ENCODE measurements at places on chromosomes 11 and 22. TPM values are rescaled to one million over a fixed set of nuclear protein-coding genes. Genes with fewer than 3 reads are reported as not detected.

GRCh38 chr11:107591378-107592230 lies 657 bp downstream of the ELMOD1 start:
- H3K36me3 ChIP-seq = no peaks in the 10 kb centered on the region
- H3K4me1 ChIP-seq = peaks cover 21% of the 10 kb centered on the region
- H3K27ac ChIP-seq = no peak overlapping the region
- peak overlapping the region; percentile 79 for H3K4me3 ChIP-seq
- DNase-seq = peak; percentile 63

MUC15 gene
- 2.6 TPM for total RNA-seq

GRCh38 chr11:107587306-107587979 lies 3.5 kb upstream of the ELMOD1 start:
- no peaks in the 10 kb centered on the region for H3K36me3 ChIP-seq
- no peak for DNase-seq
- peaks cover 74% of the 10 kb centered on the region for H3K27me3 ChIP-seq

GRCh38 chr11:5280582-5281102 lies 10.9 kb upstream of the HBE1 start:
- no peak overlapping the region for H3K27ac ChIP-seq
- H3K27me3 ChIP-seq = no peaks in the 10 kb centered on the region
- H3K4me1 ChIP-seq = peaks cover 2% of the 10 kb centered on the region
- no peak overlapping the region for H3K4me3 ChIP-seq
- no peak for DNase-seq
- no peaks in the 10 kb centered on the region for H3K36me3 ChIP-seq

GRCh38 chr11:119091178-119091577 lies 6.5 kb downstream of the HMBS start:
- no peaks in the 10 kb centered on the region for H3K36me3 ChIP-seq

GRCh38 chr11:64445651-64446050 lies 86.7 kb downstream of the RPS6KA4 start:
- no peaks in the 10 kb centered on the region for H3K36me3 ChIP-seq
- DNase-seq = no peak
- no peak overlapping the region for H3K27ac ChIP-seq
- H3K4me1 ChIP-seq = peaks cover 18% of the 10 kb centered on the region
- H3K4me3 ChIP-seq = no peak overlapping the region

DNA sequence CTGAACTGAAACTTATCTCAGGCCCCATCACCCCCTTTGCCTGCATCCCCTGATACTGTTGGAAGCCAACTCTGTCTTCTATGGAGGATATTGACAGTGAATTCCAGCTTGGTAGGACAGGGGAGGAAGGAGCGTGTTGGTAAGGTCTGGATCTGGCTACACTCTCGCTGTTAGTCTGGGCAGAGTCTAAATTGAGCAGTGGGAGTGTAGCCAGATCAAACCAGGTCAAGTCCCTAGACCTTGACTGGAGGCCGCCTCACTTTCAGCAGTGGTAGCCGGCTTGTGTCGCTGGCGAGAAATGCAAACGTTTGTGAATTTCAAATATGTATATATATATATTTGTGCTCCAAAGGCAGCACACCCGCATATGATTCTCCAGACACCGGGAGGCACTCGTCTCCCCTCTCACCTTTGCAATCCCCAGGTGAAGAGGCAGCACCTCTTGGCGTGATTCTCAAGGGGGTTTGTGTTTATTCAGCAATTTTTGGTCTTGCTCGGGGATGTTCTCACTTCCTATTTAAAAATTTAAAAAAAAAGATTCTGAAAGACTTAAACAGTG lies 26.7 kb downstream of the DHCR7 start:
- no peak overlapping the region for H3K4me3 ChIP-seq
- H3K36me3 ChIP-seq = no peaks in the 10 kb centered on the region
- no peak overlapping the region for H3K27ac ChIP-seq
- H3K27me3 ChIP-seq = peaks cover 6% of the 10 kb centered on the region

DNA sequence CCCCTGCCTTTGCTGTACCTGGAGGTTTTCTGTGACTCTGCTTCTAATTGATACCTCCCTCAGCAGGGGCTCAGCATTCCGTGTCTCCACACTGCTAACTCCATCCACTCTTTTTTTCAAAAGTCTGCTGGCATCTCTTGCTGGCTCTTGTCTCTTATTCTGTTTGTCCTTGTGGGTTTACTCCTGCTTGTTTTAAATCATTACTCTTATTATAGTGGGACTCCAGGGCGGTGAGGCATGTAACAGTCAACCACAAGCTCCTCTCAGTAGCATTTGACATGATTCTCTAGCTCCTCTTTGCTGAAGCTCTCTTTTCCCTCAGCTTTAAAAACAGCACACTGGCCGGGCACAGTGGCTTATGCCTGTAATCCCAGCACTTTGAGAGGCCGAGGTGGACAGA lies 260.2 kb upstream of the NARS2 start:
- no peak overlapping the region for H3K4me3 ChIP-seq
- no peaks in the 10 kb centered on the region for H3K27me3 ChIP-seq
- peaks cover 57% of the 10 kb centered on the region for H3K4me1 ChIP-seq
- H3K27ac ChIP-seq = peak overlapping the region; percentile 8

KCNA4 gene
- total RNA-seq = 4.6 TPM

All from mesothelial cell of epicardium (in vitro differentiated cells).